ENCODE measurements at places on chromosomes 16 and 17.

GRCh38 chr16:47463771-47464624 is 2.9 kb downstream of the PHKB start:
- no peak for DNase-seq

- DNase-seq = no peak
These were observed 86.2 kb downstream of the OR1D5 start for GRCh38 chr17:2977157-2977556.

- no peak for DNase-seq
These were observed 6.7 kb downstream of the NEK8 start for GRCh38 chr17:28735242-28735722.

- DNase-seq = no peak
These were observed 1.5 kb upstream of the PNMT start for GRCh38 chr17:39666601-39667261.

GRCh38 chr17:81246343-81246670 is 7.2 kb downstream of the NDUFAF8 start:
- DNase-seq = no peak

DNA sequence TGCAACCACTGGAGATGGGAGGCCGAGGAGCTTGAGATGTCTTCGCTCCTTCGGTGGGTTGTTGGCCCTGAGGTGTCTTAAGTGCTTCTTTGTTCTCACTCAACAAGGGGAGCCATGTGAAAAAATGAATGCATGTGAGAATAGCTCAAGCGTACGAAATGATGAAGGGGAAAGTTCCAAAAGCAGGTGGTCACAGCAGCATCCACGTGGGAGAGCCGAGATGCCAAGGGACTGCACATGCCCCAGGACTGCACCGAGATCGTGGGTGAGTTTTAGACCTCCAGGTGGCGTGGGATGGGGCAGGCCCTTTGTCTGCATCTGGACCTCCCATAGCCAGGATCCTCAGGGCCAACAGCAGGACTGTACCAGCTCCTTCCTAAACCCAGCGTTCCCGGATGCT is 8.1 kb downstream of the SLC38A8 start:
- DNase-seq = no peak

DNA sequence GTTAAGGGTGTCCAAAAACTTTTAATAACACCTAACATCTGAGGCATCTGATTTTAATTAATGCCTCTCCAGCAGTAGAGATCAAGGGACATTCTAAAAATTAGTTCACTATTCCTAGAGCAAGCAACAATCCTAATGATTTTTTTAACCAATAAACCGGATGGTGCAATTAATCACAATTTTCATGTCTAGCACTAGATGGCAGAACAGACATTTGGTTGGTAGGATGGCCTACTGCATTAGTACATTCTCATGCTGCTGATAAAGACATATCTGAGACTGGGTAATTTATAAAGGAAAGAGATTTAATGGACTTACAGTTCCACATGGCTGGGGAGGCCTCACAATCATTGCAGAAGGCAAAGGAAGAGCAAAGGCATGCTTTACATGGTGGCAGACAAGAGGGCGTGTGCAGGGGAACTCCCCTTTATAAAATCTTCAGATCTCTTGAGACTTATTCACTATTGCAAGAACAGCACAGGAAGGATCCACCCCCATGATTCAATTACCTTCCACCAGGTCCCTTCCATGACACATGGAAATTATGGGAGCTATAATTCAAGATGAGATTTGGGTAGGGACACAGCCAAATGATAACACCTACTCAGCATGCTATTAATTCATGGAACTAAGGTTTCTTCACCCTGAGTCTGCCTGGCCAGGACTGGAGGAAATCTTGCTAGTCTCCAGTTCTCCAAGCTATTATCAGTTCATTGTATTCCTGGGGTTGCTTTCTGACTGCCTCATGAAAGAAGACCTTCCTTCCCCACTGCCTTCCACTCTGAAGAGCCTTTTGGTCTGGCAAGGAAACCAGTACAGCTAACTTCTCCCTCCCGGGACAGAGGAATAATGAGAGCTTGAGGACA is 24.8 kb downstream of the HS3ST3A1 start:
- no peak for DNase-seq

GRCh38 chr16:74999609-75000480 is 1.0 kb downstream of the ZNRF1 start:
- DNase-seq = no peak
